Activated CD8-positive, alpha-beta memory T cell treated with anti-CD3 and anti-CD28 coated beads for 1 hour (primary cell): ENCODE measurements at places on chromosomes 5 and 9.

DNA sequence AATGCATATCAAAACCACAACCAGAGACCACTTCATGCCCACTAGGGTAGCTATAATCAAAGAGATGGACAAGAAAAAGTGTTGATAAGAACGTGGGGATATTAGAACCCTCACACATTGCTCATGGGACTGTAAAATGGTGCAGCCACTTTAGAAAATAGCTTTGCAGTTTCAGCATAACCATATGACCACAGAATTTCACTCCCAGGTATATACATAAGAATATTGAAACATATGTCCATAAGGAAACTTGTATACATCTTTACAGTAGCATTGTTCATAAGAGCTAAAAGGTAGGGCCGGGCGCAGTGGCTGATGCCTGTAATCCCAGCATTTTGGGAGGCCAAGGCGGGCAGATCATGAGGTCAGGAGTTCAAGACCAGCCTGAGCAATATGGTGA is 56.4 kb downstream of the S1PR3 start:
- no peak for DNase-seq

DNA sequence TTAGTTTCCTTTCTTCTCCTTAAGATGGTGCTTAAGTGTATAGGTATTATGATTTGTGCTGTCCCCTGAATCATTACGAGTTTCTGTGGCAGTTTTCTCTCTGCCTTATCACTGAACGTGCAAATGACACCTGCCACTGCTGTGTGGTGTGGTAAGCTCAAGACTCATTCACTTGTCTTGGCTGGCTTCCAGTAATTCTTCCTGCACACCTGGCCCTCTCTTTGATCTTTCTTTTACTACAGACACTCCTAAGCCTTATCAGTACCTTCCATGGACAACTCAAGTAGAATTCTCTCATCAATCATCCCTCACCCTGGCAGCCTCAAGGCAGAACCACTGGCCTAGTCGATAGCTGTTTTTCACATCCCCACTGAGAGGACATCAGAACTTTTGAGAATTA is 82.6 kb upstream of the ADAMTS19 start:
- DNase-seq, result no peak

- no peak for DNase-seq
Measured at GRCh38 chr5:148913985-148914431, 87.6 kb downstream of the ADRB2 start.

GRCh38 chr5:141392429-141393198 is at the start of gene PCDHGA8:
Gene PCDHGA8 (plus strand): TSS chr5:141392633. CDS start chr5:141392814, 181 bp downstream.
- DNase-seq, result no peak

DNA sequence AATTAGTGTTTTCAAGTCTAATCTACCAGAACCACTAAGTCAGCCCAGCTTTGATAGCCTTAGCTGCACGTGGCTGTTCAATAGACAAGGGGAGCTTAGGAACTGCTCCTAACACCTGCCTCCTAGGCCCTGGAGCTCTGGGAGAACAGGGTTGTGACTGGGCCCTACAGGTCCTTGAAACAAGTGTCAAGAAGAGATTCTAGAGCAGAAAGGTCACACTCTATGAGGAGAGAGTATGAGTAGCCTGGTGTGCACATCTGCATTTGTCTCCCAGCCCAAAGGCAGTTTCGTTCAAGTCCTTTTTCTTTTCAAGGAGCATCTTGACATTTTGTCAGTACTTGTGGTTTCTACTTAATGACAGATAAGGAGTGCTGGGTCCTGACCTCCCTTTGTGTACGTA is 206.1 kb downstream of the PRELID2 start:
- no peak for DNase-seq

GRCh38 chr9:133273098-133273497 is 1.9 kb downstream of the ABO start:
- DNase-seq, result no peak

- no peak for DNase-seq
Measured at GRCh38 chr9:136011703-136012496, 50.7 kb upstream of the UBAC1 start.

- DNase-seq, result no peak
Measured at GRCh38 chr5:178336889-178337288, 104.3 kb upstream of the PHYKPL start.

DNA sequence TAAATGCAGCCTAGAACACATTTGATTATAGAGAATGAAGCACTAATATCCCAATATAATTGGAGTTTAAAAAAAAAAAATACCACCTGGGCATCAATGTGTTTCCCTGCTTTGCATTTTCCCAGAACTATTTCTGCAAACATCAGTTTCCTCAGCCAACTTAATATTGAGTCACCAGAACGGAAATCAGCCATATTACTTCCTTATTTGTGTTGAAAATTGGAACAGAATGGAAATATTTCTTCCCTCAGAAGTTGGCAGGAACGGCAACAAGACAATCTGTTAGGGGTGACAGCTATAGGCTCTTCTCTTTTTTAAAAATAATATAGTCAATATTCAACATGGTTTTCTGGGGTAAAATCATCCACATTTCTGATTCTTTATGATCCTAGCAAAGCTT is 4.0 kb downstream of the MFAP3 start:
- DNase-seq, result no peak

- DNase-seq, result no peak
Measured at GRCh38 chr9:93577078-93577974, 942 bp downstream of the PHF2 start.

GRCh38 chr5:136840601-136841000 is 475.3 kb upstream of the TRPC7 start:
- no peak for DNase-seq

GRCh38 chr5:108367679-108368334 is 14.1 kb downstream of the FBXL17 start:
- DNase-seq, result no peak

- DNase-seq, result no peak
Measured at GRCh38 chr9:85202596-85202995, 533.1 kb downstream of the NTRK2 start.

GRCh38 chr5:155947394-155948062 is 379.4 kb upstream of the SGCD start:
- DNase-seq, result no peak

GRCh38 chr5:80804332-80804731 is 149.5 kb upstream of the DHFR start:
- DNase-seq, result no peak

GRCh38 chr5:178462816-178463215 is 127.4 kb downstream of the COL23A1 start:
- DNase-seq, result no peak

- no peak for DNase-seq
Measured at GRCh38 chr5:161660806-161661205, 24.7 kb upstream of the GABRA6 start.

- no peak for DNase-seq
Measured at GRCh38 chr5:14286574-14287421, 143.7 kb downstream of the TRIO start.

DNA sequence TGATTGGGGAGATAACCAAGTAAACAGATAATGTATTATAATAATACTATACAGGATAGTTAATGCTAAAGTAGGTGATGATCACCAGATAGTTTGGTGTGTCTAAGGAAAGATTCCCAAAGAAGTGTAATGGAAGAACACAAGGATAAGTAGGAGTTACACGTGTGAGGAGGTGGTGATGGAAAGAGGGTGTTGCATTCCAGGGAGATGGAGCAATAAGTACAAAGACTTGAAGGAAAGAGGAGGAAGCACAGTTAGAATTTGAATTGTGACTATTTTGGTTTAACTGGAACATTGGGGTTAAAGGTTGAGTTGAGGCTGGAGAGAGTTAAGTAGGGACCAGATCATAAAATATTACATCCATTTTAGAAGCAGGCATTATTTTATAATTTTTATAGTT is 76.9 kb downstream of the IPO11 start:
- no peak for DNase-seq

GRCh38 chr9:113888976-113889375 is 12.9 kb downstream of the ZNF618 start:
- no peak for DNase-seq

DNA sequence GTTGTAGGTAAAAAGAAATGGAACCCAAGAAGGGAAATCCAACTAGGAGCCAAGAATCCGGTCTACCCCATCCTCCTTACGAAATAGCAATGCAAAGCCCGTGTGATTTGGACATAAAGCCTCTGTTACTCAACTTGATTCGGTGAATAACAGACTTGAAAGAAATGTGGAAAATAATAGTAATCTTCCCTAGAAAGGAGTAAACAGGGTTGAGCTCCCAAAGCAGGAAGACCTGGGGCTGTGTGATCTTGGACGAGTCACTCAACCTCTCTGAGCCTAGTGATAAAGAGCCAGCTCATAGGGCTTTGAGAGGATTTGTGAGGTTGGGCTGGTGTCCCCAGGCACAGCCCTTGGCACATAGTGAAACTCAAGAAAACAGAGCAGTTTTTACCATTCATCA is 42.7 kb upstream of the IL17B start:
- no peak for DNase-seq

DNA sequence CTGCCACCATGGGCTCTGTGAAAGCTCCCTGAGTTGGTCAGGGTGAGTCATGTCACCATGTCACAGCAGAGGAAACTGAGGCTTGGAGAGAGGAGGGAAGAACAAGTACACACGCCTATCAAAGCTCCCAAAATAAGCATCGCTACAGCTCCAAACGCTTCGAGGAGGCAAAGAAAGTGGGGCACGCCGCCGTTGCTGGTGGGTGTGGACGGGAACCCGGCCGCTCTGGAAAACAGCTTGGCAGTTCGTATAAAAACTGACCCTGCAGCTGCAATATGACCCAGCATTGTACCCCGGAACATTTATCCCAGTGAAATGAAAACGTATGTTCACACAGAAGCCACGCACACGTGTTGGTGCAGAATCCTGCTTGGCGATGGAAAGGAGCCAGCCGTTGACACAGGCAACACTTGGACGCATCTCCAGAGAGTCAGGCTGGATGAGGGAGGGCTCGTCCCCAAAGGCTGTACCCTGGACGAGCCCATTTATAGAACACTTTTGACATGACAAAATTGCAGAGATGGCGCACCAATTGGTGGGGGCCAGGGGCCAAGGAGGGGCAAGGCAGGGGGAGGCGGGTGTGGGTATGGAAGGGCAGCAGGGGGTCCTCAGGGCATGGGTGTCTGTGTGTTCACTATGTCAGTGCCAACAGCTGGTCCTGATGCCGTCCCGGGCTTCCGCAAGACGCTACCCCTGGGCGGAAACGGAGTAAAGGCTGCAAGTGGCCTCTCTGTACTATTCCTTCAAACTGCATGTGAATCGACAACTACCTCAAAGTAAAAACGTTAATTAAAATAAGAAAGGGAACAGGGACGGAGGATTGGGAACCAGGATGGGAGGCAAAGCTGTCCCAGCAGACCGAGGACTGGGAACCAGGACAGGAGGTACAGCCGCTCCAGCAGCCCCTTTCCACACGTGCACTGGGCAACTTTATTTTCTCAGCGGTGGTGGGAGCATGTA is 173.0 kb downstream of the OLFM1 start:
- DNase-seq, result no peak

- no peak for DNase-seq
Measured at GRCh38 chr9:130263601-130264413, 1.8 kb upstream of the HMCN2 start.

- DNase-seq, result no peak
Measured at GRCh38 chr5:157160001-157160400, 6.1 kb downstream of the GARIN3 start.

DNA sequence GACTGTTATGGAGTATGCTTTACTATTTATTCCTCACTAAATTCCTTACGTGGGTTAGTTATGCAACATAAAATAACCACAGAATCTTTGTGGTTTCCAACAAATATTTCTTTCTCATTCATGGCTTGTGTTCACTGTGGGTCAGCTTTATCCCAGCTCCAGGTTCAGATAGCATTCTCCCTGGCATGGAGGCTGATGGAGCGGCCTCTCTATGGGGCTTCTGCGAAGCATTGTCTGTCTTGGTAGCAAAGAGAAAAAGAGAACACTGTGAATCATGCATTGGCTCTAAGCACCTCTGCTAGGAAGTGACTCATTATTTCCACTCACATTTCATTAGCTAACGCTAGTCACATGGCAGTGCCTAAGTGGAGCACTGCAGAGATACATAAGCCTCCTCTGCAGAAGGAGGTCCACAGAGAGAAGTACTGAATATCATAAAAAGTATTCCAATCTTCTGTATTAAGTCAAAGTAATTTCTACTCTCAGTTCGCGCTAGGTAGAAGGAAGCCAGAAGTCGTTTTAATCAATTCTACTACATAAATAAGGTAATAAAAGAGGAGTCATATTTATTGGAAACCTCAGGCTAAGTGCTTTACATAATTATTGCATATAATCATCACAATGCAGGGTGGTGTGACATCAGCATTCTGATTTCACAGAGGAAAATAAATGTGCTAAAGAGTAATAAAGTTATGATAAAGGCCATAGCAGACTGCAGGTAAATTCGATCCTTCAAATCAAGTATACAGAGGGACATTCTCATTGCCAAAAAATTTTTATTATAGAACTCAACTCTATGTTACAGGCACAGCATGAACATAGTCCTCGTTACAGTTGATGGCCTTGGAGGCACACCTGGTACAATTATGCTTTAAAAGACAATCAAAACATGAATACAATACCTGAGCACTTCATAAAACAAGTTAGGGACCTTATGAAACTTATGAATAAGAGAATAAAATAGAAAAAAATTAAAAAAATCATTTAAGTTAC is 531.1 kb downstream of the CETN3 start:
- DNase-seq, result no peak

DNA sequence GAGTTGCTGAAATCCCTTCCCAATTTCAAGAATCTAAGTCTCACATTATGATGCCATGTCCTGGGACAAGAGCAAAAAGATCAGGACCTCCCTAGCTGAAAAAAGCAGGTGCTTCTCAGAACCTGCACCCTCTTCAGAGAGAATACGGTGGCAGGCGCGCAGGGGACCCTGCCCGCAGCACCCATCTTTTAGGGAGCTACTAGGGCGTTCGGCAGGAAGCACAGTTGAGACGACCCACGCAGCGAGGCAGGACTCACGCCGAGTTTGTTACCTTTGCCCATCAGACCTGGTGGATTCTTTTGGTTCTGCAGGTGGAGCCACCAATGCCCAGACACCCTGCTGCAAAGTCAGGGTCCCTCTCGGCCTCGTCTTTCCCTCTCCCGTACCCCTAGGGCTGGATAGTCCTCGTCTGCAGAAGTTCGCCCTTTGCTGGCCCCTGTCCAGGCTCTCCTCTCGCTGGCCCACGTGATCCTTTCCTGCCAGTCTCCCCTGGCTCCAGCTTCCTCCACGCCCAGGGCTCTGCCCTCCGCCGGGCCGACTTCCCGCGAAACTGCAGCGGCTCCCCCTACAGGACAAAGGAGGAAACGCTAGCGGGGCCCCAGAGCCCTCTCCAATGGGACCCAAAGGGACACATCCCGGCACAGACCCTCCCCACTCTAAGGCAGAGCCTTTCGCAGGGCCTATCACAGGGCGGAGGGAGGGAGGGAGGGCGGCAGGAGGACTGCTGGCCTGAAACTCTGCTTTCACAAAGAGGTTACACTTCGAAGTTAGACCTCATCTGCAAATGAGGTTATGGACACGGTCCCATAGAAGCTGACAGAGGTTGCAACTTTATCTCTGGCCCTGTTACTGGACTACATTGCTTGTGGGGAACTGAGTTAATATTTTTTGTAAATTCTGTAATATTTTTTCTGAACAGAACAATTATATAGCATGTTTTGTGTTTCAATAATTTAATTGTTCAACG is 28.8 kb downstream of the TMEM174 start:
- peak; percentile 53 for DNase-seq
